ENCODE measurements at places on chromosomes 16 and 17. TPM values are rescaled to one million over a fixed set of nuclear protein-coding genes. Genes with fewer than 3 reads are reported as not detected.

TBC1D26 gene
- total RNA-seq: not detected

NEUROD2 gene
- not detected for total RNA-seq

TTYH2 gene
- total RNA-seq: 1.5 TPM

SPECC1 gene
- 5.2 TPM for total RNA-seq

CBLN1 gene
- total RNA-seq: 0.22 TPM

CD300C gene
- total RNA-seq: not detected

ABCC12 gene
- not detected for total RNA-seq
